ENCODE measurements at places on chromosomes 3 and 15.

- no peak for DNase-seq
Observed at GRCh38 chr3:120449251-120449650, 1.5 kb downstream of the FSTL1 start.

GRCh38 chr3:191631496-191631895 is 170.5 kb downstream of the PYDC2 start:
- no peak for DNase-seq

GRCh38 chr3:119717520-119717919 is 14.7 kb downstream of the CFAP91 start:
- no peak for DNase-seq

GRCh38 chr3:4303187-4304123 is at the start of gene SETMAR:
SETMAR (plus strand) TSS chr3:4303369; CDS start chr3:4303371, 2 bp downstream.
- DNase-seq = peak; percentile 34

- no peak for DNase-seq
Observed at GRCh38 chr15:45631776-45632175, 3.1 kb upstream of the SQOR start.

- no peak for DNase-seq
Observed at GRCh38 chr15:57017024-57017423, 98.6 kb downstream of the TCF12 start.

DNA sequence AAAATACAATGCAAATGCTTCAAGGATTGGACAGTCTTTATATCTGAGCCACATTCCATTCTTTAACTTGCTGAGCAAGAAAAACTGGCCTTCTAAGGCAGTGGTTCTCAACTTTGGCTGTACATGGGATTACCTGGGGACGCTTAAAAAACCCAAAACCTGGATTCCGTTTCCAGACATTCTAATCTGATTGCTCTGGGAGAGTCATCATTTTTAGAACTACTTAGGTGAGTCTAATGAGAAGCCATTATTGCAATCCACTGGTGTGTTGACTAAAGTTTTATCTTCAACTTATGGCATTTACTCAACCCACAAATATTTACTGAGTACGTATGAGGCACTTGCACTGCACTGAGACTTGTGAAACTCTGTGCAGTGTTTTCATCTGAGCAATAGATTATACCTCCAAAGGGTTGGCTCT is 195.7 kb upstream of the ATP11B start:
- peak; percentile 43 for DNase-seq

GRCh38 chr3:39109086-39109485 is 1.6 kb downstream of the TTC21A start:
- DNase-seq = no peak

DNA sequence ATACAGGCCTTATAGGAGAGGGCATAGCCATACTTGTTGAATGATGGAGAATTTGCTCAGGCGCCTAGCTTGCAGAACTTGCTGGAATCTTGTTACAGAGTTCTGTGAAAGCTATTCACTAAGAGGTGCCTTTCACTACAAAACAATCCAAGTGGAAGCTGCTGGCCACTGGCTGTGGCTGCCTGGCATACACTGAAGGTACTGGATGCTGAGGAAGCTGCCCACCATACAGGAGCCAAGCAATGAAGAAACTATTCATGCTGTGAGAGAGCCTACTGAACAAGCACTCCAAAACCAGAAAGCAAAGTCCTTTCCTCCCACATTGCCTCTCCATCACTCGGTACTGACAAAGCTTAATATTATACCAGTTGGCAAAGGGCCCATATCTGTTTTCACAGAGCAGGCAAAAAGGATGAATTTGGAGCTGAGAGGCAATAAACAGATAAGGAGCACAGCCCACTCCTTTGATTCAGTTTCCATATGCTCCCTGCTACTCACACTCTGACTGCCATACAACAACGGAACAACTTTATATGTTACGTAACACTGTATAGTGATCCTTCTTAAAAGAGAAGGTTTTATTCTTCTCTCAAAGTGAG is 192.6 kb upstream of the ALCAM start:
- no peak for DNase-seq

GRCh38 chr3:56183529-56183928 is 284.7 kb downstream of the ERC2 start:
- DNase-seq = no peak

- no peak for DNase-seq
Observed at GRCh38 chr3:174202561-174202960, 656.6 kb upstream of the NAALADL2 start.

DNA sequence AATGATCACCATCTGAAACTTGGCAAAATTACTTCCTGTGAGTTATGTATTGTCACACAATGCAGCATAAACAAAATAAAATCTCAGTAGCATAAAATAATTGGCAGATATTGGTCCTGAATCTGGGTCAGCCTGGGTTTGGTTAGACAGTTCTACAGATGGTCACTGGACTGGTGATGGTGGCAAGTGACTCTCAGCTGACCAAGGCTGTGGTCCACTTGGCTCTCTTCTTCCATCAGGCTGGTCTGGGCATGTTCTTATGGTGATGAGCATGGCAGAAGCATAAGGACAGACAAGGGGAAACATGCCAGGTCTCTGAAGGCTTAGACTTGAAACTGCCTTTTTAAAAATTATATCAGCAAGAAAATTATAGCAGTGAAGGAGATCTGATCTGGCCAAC is 1205.0 kb upstream of the EPHA6 start:
- DNase-seq = no peak

DNA sequence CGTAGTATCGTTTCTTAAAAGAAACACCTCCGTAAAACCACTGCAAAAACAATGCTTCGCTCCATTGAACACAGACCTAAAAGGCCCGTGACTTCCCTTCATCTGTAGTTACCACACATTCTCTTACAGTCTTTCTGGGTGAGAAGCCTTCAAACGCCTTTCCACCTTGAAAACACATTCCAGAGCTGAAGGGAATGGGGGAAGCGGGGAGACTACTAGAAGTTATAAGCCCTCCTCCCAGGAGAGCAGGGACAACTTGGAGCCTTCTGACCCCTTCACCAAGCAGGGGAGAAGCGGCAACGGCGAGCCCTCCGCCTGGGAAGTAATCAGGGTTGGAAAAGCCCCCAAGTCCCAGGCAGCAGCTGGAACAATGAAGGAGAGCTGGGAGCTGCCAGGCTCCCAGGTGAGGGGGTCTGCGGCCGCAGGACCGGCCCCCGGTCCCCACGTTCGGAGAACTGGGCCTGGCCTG is 461 bp downstream of the SECISBP2L start:
- DNase-seq = peak; percentile 35

DNA sequence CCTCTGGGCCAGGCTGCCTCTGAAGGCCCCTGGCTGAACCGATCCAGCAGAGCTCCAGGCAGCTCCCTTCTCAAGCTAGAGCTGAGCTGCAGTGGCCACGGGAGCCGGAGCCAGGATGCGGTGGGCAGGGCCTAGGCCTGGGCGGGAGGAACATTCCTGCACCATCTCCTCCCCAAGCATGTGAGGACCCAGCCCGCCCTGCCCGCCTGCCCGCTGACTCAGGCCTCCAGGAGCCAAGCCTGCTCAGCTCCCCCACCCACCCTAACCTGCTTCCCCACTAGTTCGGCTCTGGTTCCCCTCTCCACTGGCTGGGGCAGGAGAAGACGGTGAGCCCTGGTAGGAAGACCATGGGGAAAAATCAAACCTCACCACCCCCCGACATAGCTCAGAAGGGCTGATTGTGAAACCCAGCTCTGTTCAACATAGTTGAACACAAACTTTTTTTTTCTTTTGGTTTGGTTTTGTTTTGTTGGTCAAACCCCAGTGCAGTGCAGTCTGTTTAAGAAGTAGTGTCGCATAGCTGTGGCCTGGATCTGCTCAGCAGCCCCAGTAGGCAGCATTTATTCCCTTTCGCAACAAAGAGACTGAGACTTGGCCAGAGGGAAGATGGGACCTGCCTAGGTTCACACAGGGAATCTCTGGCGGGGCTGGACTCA is 13.5 kb downstream of the SNX33 start:
- DNase-seq = peak; percentile 72

GRCh38 chr15:68231102-68231818 is 1.7 kb upstream of the CLN6 start:
- DNase-seq = no peak

DNA sequence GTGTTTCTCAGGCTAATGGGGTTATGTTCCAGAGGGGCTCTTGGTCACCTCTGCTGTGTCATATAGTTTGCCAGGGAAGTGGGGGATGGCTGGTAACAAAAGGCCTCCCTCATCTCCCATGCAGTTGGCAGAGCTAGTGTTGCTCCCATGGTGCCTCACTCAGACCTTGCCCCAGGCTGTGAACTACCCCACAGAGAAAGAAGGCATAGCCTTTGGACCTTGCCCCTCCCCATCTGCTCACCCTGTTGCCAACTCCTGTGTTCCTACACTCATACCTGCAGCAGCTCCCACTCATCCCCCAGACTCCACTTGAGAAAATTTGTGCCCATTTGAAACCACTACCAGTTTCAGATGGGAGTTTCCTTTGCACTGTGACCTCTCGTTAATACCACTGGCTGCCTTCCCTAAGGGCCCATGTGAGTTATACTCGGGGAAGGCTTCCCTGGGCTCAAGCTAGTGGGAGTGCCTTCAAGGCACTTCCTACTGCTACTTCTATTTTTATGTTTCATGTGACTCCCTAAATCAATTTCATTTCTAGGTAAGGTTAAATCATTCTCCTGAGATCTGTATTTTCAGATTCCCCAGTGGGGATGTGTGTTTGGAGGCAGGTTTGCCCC is 25.3 kb upstream of the COPB2 start:
- DNase-seq = no peak

GRCh38 chr3:168085491-168086119 is 10.1 kb downstream of the GOLIM4 start:
- DNase-seq = no peak

DNA sequence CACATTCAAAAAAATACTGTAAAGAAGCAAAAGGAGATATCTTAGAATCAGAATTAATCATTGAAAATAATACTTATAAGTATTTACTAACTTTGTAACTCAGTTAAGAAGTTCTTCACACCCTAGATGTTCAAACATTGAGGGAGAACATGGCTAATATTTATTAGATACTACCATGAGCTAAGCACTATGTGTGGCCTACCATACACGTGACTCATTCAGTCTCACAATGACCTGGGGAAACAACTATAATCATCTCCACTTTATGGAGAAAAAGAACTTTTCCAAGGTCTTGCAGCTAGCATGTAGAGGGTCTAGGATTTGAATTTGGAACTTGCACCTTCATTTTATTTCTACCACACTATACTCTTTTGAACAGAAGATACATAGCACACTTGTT is 361.9 kb upstream of the CFAP20DC start:
- DNase-seq = no peak

GRCh38 chr15:29480949-29481348 is 211.3 kb upstream of the NSMCE3 start:
- no peak for DNase-seq

GRCh38 chr15:31459400-31459748 is 132.7 kb downstream of the KLF13 start:
- no peak for DNase-seq

DNA sequence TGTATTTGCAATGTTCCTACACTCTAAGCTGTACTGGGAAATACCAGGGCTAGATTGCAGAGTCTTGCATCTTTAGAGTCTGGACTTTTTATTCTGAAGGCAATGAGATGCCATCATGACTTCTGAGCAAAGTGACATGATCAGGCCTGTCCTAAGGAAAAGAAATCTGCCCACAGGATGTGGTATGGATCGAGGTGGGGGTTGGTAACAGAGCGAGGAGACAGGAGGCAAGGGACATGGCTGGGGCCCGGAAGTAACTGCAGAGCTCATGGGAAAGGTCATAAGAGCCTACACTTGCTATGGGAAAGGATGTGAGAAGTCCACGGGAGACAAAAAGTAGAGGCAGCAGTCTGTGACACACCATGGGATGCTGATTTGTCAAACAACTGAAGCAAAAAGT is 121.5 kb downstream of the OXNAD1 start:
- no peak for DNase-seq

DNA sequence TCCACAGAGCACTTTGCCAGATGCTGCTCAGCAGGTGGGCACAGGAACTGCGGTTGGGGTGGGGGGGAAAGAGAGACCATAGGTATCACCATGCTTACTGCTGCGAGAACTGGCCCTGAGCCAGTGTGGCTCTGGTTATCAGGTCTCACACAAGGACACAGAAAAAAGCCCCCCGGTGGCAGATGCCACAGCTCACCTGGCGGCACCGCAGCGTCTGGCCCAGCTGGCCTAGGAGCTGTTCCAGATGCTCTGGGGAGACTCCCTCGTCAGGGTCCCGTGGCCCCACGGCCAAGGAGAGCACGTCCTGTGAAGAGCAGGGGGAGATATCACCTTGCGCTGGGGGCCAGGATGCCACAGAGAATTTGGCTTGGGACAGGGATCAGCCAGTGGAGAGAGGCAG is 10.8 kb downstream of the CDAN1 start:
- no peak for DNase-seq

GRCh38 chr3:143973259-143974021 is 1.8 kb downstream of the DIPK2A start:
- DNase-seq = no peak

DNA sequence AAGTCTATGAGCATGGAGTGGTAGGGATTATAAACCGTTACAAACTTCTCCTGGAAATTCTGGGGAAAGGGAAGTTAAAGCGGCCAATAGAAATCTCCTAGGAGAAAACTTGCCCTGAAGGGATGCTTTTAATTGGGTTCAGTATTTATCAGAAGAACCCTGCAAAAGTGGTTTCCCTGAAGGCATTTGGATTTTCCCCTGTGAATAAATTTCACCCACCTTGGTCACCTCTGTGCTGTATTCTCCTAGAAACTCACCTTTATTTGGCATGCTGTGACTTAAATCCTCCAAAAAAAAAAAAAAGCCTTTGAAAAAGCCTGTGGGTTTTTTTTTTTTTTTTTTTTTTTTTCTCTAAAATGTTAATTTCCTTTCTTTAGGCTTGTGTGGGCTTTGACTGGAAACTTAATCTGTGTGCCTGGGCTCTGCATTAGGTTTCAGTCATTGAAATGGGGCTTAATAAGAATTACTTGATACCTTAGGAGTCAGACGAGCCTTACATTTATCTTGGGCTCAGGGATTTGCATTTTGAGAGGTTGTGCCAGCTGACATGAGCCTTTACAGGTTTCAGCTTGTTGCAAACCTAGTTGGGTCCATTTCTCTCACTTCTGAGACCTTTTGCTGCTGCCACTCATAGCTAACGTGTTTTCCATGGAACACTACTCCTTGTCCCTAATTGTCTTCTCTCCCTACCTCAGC is 22.0 kb downstream of the TGFBR2 start:
- DNase-seq = no peak

DNA sequence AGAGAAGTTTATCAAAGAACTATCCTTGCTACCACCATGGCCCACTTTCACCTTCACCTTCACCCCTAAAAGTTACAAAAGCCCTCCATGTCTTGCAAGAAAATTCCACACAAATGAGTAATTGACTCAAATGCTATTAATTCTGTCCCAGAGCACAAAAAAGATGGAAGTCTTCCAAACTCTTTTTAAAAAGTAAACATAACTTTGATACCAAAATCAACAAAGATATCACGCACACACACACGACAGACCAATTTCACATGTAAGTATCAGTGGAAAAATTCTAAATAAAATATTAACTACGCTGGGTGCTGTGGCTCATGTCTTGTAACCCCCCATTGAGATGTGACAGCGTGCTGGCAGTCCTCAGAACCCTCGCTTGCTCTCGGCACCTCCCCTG is 1.1 kb upstream of the MCCC1 start:
- no peak for DNase-seq

Measured in kidney epithelial cell (primary cell).